Pancreas (tissue), 10 donors: ENCODE measurements at places on chromosomes 16 and 17. TPM values are rescaled to one million over a fixed set of nuclear protein-coding genes. Genes with fewer than 3 reads are reported as not detected.

GRCh38 chr16:52422307-52422706 is 124.6 kb downstream of the TOX3 start:
- H3K27me3 ChIP-seq, result no peaks in the 10 kb centered on the region
- no peaks in the 10 kb centered on the region for H3K4me1 ChIP-seq
- no peaks in the 10 kb centered on the region for H3K36me3 ChIP-seq
- no peak for DNase-seq

- DNase-seq, result no peak
- H3K27me3 ChIP-seq, result no peaks in the 10 kb centered on the region
- no peak overlapping the region for H3K4me3 ChIP-seq
- H3K4me1 ChIP-seq, result no peaks in the 10 kb centered on the region
These were observed 58.0 kb downstream of the ASIC2 start for GRCh38 chr17:33234930-33235685.

- no peaks in the 10 kb centered on the region for H3K36me3 ChIP-seq
- no peaks in the 10 kb centered on the region for H3K27me3 ChIP-seq
- H3K4me1 ChIP-seq, result no peaks in the 10 kb centered on the region
- no peak overlapping the region for H3K27ac ChIP-seq
- DNase-seq, result no peak
- H3K4me3 ChIP-seq, result no peak overlapping the region
These were observed 79.1 kb upstream of the SEC14L1 start for GRCh38 chr17:77061669-77062068.

The OTOP2 gene
- polyA plus RNA-seq, result not detected

The FOXF1 gene
- polyA plus RNA-seq, result 1.2 TPM

The NMRAL1 gene
- polyA plus RNA-seq, result 74.9 TPM

- H3K4me1 ChIP-seq, result peaks cover 19% of the 10 kb centered on the region
- H3K27ac ChIP-seq, result peak overlapping the region; percentile 100
- H3K4me3 ChIP-seq, result peak overlapping the region; percentile 65
These were observed 813 bp upstream of the THAP11 start for GRCh38 chr16:67841198-67841815.

DNA sequence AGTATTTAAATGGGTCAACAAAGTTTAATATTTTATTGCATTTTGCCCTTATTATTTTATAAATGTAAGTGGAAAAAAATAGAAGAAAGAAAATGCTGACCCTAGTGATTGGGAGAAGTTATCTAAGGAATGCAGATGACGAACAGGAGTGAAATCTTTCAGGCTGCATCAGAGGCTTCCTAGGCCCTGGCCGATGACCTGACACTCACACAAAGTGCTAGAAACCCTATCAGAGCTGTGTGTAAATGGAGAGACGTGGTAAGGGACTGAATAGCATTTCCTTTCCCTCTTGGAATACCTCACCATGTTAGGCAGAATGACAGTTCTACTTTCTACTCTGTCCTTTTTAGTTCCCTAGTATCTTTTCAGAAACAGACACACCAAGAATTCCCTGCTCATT is 44.9 kb upstream of the CNEP1R1 start:
- no peak overlapping the region for H3K4me3 ChIP-seq
- no peaks in the 10 kb centered on the region for H3K27me3 ChIP-seq
- no peak for DNase-seq
- H3K36me3 ChIP-seq, result no peaks in the 10 kb centered on the region
- no peaks in the 10 kb centered on the region for H3K4me1 ChIP-seq

DNA sequence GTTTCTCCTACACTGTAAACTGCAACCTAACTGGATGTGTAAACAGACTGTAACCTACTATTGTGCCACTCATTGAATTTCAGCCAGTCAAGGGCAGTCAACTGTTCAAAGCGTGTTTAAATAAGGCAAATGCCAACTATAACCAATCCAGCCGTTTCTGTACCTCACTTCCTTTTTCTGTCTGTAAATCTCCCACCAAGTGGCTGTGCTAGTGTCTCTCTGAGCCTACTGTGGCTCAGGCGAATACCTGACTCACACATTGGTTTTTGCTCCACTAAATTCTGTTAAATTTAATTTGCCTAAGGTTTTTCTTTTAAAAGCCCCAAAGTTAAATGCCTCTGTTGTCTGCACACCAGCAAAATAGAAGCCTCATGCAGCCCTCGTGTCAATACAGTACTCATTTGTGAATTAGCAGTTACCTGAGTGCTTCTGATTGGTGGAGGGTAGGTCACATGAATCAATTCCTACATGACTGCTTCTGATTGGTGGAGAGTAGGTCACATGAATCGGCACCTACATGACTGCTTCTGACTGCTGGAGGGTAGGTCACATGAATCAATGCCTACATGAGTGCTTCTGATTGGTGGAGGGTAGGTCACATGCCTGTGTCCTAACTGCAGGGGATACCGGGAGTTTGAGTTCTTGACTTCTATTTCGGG is 31.1 kb upstream of the CCR7 start:
- no peak overlapping the region for H3K4me3 ChIP-seq
- H3K36me3 ChIP-seq, result no peaks in the 10 kb centered on the region
- no peak for DNase-seq
- H3K27ac ChIP-seq, result no peak overlapping the region

DNA sequence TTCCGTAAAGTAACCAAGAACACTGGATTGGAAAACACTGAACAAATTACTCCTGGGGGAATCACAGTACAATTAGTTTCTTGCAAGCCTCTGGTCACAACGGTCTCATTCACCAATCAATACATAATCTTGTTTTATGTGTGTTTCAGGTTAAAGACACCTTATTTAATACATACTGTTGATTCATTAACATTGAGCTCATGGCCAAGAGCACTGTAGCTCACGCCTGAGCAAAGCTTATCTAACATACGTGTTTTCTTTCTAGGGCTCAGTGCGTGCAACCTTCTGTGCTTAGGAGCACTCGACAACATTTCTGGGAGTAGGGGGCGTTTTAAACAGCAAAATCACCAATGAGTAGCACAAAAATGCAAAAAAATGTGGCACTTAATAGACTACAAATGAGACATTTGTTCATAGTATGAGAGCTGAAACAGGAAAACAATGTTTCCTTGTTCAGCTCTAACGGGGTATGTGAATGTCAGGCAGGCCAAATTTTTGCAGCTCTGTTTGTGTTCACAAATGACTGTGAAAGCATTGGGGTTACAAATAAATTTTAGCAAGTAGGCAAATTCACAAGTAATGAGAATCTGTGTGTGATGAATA is 206.2 kb downstream of the CNTNAP4 start:
- no peak overlapping the region for H3K4me3 ChIP-seq
- H3K27ac ChIP-seq, result no peak overlapping the region
- H3K36me3 ChIP-seq, result no peaks in the 10 kb centered on the region
- no peaks in the 10 kb centered on the region for H3K27me3 ChIP-seq

GRCh38 chr17:38600906-38601305 is 4.8 kb downstream of the SRCIN1 start:
- no peaks in the 10 kb centered on the region for H3K27me3 ChIP-seq
- H3K4me1 ChIP-seq, result no peaks in the 10 kb centered on the region
- no peak for DNase-seq
- no peak overlapping the region for H3K27ac ChIP-seq

The DPEP1 gene
- polyA plus RNA-seq, result 149 TPM

- H3K4me1 ChIP-seq, result peaks cover 7% of the 10 kb centered on the region
- no peaks in the 10 kb centered on the region for H3K36me3 ChIP-seq
- H3K4me3 ChIP-seq, result no peak overlapping the region
- DNase-seq, result no peak
These were observed 119.9 kb downstream of the CMIP start for GRCh38 chr16:81564421-81564911.

DNA sequence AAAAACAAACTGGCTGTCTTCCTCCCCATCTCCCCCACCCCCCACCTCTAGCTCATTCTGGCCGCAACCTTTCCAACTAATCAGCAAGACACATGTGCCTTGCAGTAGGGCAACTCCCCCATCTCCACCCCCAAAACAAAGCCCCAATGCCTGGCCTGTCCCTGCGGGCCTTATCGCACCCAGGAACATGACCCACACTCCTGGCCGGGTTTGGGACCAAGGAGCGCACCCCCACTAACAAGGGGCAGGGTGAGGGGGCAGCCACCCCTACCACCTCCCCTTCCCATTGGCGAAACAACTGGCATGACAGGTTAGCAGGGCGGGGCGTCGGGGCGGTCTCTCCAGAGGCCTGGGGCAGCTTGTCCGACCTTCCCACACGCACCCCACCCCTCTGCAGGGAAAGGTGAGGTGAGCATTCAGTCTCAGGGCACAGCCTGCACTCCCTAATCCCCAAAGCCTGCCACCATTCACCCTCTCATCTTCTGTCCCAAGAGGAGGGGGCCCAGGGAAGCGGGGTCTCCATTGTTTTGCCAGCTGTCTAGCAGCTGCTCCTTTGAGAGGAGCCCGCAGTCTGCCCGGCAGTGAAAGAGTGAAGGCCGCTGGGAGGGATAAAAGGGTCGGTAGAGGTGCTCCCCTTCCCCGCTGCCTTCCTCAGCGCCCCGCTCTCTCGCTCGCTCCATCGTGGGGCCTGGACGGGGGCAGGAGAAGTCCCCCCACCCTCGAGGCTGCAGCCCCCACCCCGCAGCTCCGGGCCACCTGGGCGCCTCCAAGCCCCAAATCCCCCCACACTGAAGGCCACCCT is 765 bp downstream of the MYO18A start:
- peak; percentile 83 for DNase-seq
- H3K36me3 ChIP-seq, result no peaks in the 10 kb centered on the region
- H3K27me3 ChIP-seq, result no peaks in the 10 kb centered on the region

- no peak for DNase-seq
- no peak overlapping the region for H3K4me3 ChIP-seq
- H3K27me3 ChIP-seq, result no peaks in the 10 kb centered on the region
- H3K4me1 ChIP-seq, result peaks cover 29% of the 10 kb centered on the region
- peaks cover 14% of the 10 kb centered on the region for H3K36me3 ChIP-seq
These were observed 1.4 kb downstream of the JMJD8 start for GRCh38 chr16:682493-683395.

- H3K4me1 ChIP-seq, result no peaks in the 10 kb centered on the region
- no peak for DNase-seq
- no peaks in the 10 kb centered on the region for H3K36me3 ChIP-seq
- no peaks in the 10 kb centered on the region for H3K27me3 ChIP-seq
- H3K27ac ChIP-seq, result no peak overlapping the region
- no peak overlapping the region for H3K4me3 ChIP-seq
These were observed 52.1 kb upstream of the CACNG5 start for GRCh38 chr17:66782851-66783250.

The IL34 gene
- 2.6 TPM for polyA plus RNA-seq

DNA sequence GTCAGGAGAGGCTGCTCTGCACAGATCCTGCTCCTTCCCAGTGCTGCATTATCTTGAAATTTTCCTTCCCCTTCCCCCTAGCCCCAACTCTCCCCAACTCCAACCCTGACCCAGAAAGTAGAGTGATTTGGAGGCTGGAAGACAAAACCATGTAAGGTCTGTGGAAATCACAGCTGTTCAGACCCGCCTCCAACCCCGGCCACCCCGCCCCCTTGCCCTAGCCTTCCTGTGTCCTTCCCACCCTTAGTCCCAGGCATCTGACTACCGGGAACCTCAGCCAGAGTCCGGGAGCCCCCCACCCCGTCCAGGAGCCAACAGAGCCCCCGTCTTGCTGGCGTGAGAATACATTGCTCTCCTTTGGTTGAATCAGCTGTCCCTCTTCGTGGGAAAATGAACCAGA is at the start of gene AOC3:
Gene AOC3 (plus strand): TSS at position 246 of the 400 bp plus-strand sequence. CDS start 145 bp downstream, at position 391.
- H3K27ac ChIP-seq, result no peak within 1 kb of the TSS
- no peak within 1 kb of the TSS for H3K4me3 ChIP-seq
- no peaks in the 10 kb centered on the region for H3K36me3 ChIP-seq
- H3K4me1 ChIP-seq, result no peaks in the 10 kb centered on the region

DNA sequence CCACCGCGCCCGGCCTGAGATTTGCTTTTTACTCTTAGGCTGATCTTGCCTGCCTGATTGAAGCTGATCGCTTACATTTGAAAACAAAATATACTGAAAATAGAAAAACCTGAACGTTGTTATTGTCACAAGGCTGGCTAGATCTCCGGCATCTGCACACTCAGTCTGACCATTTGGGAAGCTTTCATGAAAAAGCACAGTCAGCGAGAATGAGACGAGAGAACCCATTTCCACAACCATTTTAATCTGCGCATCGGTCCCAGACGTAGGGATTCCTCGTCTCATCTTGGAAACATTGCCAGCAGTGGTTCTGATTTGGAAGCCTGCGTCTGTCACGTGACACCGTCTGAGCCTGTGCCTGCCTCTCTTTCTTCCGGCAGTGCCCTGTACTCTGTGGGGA is 20.9 kb downstream of the SPG7 start:
- H3K4me1 ChIP-seq, result no peaks in the 10 kb centered on the region
- no peak overlapping the region for H3K4me3 ChIP-seq
- H3K27me3 ChIP-seq, result no peaks in the 10 kb centered on the region
- H3K36me3 ChIP-seq, result peaks cover 60% of the 10 kb centered on the region
- DNase-seq, result no peak
- no peak overlapping the region for H3K27ac ChIP-seq

- DNase-seq, result no peak
- no peak overlapping the region for H3K4me3 ChIP-seq
- H3K27me3 ChIP-seq, result no peaks in the 10 kb centered on the region
- no peaks in the 10 kb centered on the region for H3K36me3 ChIP-seq
These were observed 41.1 kb upstream of the ERN1 start for GRCh38 chr17:64171041-64171440.

DNA sequence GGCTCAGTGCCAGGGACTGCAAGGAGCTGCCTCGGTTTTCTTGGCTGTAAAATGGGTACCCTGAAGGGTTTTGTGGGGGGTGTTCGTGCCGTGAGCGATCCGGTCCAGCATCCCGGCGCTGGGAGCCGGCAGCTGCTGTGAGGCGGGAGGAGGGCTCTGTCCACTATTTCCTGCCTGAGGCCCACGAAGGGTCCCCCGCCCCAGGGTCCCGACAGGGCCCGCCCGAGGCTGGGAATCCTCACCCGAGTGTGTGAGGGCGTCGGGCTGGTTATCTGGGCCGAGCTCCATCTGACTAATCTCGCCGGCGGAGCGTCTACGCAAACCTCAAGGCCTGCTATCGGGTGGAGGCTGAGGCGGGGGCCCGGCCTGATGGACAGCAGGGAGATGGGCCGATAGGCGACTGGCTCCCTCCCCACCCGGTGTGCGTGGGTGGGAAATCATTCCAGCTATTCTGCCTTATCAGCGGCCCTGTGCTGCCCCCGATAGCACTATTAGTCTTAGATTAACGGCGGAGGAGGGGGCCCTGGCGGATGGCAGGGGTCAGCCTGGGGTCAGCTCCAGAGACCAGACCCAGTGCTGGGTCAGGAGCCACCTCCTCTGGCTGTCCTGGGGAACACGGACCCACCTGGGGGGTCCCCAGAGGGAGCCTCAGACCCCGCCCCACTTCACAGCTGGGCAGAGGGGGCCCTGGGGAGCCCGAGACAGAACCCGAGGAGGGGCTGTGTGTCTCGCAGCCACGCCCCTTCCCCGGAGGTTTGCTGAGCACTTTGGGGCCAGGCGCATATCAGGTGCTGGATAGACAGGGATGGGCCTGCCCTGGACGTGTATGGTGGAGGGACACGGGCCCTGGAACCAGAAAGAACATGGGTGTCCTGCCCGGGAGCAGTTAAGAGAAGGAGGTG is 44.7 kb downstream of the ZFPM1 start:
- no peaks in the 10 kb centered on the region for H3K27me3 ChIP-seq
- peak overlapping the region; percentile 46 for H3K27ac ChIP-seq
- peaks cover 17% of the 10 kb centered on the region for H3K4me1 ChIP-seq
- no peak for DNase-seq
